ENCODE measurements at places on chromosomes 11 and 22. TPM values are rescaled to one million over a fixed set of nuclear protein-coding genes. Genes with fewer than 3 reads are reported as not detected.

The ZNF70 gene
- total RNA-seq, result 4.0 TPM

- H3K27ac ChIP-seq, result peak overlapping the region; percentile 56
Measured at GRCh38 chr11:69001243-69002081, 11.6 kb downstream of the MRGPRF start.

DNA sequence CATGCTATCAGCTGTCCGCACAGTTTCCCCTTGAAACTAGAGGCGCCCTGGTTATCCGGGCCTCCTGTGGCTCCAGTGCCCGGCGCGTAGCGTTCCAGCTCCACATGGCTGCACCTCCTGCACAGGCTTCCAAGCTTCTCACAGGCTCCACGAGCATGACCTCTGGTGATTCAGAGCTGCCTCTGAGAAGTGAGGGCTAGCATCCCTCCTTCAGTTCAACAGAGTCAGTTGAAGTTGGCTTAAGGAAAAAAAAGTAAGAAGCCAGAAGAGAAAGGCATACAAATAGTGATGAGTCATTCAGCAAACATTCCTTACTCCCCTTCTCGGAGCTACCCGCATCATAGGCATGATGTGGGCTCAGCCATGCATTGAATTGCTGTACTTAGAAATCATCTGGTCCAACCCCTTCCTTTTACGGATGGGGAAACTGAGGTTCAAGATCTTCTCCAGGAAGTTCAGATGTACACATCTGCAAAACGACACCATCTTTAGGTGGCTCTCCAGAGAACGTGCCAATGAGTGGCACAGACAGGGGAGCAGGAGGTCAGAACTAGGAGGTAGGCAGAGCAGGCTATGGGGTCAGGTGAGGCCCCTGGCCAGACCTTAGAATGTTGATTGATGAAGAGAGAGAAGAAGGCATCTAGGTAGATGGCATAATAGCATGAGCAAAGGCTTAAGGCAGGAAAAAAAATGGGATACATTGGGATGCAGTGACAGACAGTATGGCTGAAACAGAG is 216.3 kb upstream of the TBCEL start:
- no peak overlapping the region for H3K27ac ChIP-seq
- no peak for DNase-seq
- no peaks in the 10 kb centered on the region for H3K4me1 ChIP-seq
- no peaks in the 10 kb centered on the region for H3K36me3 ChIP-seq
- peaks cover 79% of the 10 kb centered on the region for H3K27me3 ChIP-seq

The ANKK1 gene
- not detected for total RNA-seq

DNA sequence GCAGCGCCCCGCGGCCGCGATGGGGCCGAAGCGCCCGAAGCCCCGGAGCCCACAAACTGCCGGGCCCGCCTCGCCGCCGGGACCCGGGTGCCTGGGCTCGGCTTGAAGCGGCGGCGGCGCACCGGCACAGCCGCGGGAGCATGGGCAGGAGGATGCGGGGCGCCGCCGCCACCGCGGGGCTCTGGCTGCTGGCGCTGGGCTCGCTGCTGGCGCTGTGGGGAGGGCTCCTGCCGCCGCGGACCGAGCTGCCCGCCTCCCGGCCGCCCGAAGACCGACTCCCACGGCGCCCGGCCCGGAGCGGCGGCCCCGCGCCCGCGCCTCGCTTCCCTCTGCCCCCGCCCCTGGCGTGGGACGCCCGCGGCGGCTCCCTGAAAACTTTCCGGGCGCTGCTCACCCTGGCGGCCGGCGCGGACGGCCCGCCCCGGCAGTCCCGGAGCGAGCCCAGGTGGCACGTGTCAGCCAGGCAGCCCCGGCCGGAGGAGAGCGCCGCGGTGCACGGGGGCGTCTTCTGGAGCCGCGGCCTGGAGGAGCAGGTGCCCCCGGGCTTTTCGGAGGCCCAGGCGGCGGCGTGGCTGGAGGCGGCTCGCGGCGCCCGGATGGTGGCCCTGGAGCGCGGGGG is 346 bp downstream of the FJX1 start:
- peak overlapping the region; percentile 80 for H3K4me3 ChIP-seq
- H3K27me3 ChIP-seq, result peaks cover 72% of the 10 kb centered on the region
- H3K4me1 ChIP-seq, result peaks cover 55% of the 10 kb centered on the region
- peak; percentile 16 for DNase-seq

- no peaks in the 10 kb centered on the region for H3K36me3 ChIP-seq
- H3K27me3 ChIP-seq, result no peaks in the 10 kb centered on the region
- no peak overlapping the region for H3K4me3 ChIP-seq
Measured at GRCh38 chr11:84384731-84385130, 1098.6 kb upstream of the CCDC90B start.

- H3K4me1 ChIP-seq, result peaks cover 81% of the 10 kb centered on the region
- peak overlapping the region; percentile 95 for H3K27ac ChIP-seq
- H3K27me3 ChIP-seq, result no peaks in the 10 kb centered on the region
Measured at GRCh38 chr11:68840661-68841653, 759 bp downstream of the CPT1A start.

The OR2D2 gene
- not detected for total RNA-seq

The GLYAT gene
- total RNA-seq, result not detected

- peaks cover 99% of the 10 kb centered on the region for H3K36me3 ChIP-seq
- no peaks in the 10 kb centered on the region for H3K27me3 ChIP-seq
- H3K4me1 ChIP-seq, result no peaks in the 10 kb centered on the region
- H3K27ac ChIP-seq, result no peak overlapping the region
- H3K4me3 ChIP-seq, result no peak overlapping the region
- no peak for DNase-seq
Measured at GRCh38 chr11:117286588-117286987, 4.6 kb upstream of the BACE1-AS start.

DNA sequence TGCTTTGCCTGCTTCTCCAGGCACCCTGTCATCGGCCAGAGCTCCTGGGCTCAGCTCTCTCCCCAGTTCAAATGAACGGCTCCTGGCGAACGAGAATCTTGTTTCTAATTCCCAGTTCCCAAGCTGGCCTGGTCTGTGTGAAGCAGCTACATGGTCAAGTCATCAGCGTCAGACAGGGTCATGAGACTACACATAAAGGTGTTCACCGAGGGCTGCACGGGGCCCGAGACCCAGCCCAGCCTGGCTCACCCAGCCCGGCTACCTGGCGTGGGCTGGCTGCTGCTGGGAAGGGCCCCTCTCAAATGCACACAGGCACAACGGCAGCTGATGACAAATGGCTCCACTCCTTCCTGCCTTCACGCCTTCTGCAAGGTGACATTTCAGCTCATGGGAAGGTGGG is 14.6 kb upstream of the CELSR1 start:
- peaks cover 16% of the 10 kb centered on the region for H3K36me3 ChIP-seq
- no peaks in the 10 kb centered on the region for H3K27me3 ChIP-seq
- H3K4me3 ChIP-seq, result no peak overlapping the region
- DNase-seq, result peak; percentile 2
- H3K27ac ChIP-seq, result no peak overlapping the region

DNA sequence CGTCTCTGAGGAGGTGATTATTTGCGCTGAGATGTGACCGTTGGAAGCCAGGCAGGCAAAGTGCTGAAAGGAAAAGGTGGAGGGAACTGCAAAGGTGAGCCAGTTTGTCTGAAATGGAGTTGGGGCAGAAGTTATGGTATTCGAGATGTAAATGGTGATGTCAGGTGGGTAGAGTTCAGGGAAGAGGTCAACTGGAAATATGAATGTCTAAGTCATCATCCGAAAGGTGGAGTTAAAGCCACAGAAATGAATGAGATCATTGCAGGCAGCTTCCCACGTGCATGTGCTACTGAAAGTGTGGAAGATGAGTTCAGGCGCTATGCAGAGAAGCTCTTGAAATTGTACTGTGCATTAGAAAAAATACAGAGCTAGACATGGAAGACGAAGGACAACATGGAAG is 2.2 kb upstream of the BPIFC start:
- no peaks in the 10 kb centered on the region for H3K36me3 ChIP-seq
- no peak for DNase-seq
- no peak overlapping the region for H3K4me3 ChIP-seq
- no peak overlapping the region for H3K27ac ChIP-seq

DNA sequence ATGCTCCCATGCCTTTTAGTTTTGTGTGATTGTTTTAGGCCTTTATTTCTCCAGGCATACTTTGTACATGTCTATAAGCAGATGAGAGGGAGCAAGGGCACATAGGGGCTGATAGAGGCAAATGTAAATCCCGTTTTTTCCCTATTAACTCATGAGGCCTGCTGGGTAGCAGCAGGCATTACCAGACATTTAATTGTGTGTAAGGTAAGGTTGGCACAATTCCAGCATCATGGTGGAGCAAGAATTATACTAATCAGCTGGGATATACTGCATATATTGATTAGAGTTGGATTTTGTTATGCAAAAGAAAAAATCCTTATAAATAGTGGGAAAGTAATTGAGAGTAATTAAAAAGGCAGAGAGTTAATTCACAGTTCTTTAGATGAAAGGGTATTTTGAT is 12.2 kb downstream of the FAT3 start:
- no peak for DNase-seq
- no peak overlapping the region for H3K27ac ChIP-seq
- H3K27me3 ChIP-seq, result peaks cover 26% of the 10 kb centered on the region
- no peaks in the 10 kb centered on the region for H3K36me3 ChIP-seq

DNA sequence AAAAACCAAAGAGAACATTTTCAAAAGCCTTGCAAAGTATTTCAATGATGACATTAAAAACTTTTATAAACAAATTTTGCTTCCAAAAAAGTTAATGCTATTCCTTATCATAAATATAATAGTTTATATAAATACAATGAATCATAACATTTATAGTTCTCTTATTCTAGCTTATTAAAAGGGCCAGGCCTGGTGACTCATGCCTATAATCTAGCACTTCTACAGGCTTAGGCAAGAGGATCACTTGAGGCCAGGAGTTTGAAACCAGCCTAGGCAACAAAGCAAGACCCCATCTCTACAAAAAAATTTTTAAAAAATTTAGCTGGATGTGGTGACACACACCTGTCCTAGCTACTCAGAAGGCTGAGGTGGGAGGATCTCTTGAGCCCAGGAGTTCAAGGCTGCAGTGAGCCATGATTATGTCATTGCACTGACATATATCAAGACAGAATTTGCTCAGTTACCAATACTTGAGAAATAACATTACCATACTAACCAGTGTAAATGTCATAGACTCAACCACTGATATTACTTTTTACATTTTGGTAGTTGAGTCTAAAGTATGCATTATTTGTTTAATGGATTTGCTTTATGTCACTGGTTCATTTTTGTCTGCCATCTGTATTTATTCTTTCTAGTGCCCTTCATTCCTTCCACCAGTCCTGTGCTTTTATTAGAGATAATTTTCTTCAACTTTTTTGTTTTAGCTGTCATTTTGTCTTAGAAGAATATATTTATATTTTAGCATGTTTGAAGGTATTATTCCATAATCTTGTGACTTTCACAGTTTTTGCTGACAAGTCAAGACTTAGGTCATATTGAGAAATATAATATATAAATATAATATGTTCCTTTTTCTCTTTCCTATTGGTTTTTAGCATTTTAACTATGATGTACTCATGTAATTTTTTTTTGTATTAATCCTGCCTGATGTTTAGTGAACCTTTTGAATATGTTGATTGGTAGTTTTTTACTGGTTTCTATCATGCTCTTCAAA is 56.2 kb downstream of the CYP2R1 start:
- H3K27ac ChIP-seq, result no peak overlapping the region
- H3K36me3 ChIP-seq, result no peaks in the 10 kb centered on the region

The LRRC56 gene
- 0.25 TPM for total RNA-seq

DNA sequence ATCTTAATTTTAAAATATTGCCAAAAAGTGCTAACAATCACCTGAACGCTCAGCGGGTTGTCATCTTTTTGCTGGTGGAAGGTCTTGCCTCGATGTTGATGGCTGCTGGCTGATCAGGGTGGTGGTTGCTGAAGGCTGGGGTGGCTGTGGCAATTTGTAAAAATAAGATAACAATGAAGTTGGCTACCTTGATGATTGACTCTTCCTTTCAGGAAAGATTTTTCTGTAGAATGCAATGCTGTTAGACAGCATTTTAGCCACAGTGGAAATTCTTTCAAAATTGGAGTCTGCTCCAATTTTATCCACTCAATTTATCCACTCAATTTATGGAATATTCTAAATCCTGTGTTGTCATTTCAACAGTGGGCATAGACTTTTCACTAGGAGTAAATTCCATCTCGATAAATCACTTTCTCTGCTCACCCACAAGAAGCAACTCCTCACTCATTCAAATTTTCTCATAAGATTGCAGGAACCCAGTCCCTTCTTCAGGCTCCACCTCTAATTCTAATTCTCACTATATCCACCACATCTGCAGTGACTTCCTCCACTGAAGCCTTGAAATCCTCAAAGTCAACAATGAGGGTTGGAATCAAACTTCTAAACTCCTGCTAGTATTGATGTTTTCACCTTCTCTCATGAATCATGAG is 78.8 kb downstream of the LINC01488 start:
- no peaks in the 10 kb centered on the region for H3K36me3 ChIP-seq
- no peak overlapping the region for H3K27ac ChIP-seq
- DNase-seq, result no peak
- H3K4me3 ChIP-seq, result no peak overlapping the region
- H3K4me1 ChIP-seq, result no peaks in the 10 kb centered on the region

The IL10RA gene
- 5.0 TPM for total RNA-seq

DNA sequence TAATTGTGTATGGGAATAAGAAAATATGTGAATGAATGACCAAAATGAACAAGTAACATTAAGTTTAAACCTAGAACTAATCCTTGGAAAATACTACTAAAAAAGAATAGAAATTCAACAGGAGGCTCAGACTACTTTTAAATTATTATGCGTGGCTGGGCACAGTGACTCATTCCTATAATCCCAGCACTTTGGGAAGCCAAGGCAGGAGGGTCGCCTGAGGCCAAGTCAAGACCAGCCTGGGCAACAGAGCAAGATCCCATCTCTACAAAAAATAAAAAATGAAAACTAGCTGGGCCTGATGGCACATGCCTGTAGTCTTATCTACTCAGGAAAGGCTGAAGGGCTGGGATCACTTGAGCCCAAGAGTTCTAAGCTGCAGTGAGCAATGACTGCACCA is 85.4 kb upstream of the CLNS1A start:
- H3K4me3 ChIP-seq, result no peak overlapping the region
- peaks cover 7% of the 10 kb centered on the region for H3K4me1 ChIP-seq
- no peak overlapping the region for H3K27ac ChIP-seq
- DNase-seq, result no peak
- H3K27me3 ChIP-seq, result no peaks in the 10 kb centered on the region

GRCh38 chr11:69106031-69106811 is 49.5 kb upstream of the SMIM38 start:
- no peak for DNase-seq
- no peaks in the 10 kb centered on the region for H3K36me3 ChIP-seq
- no peaks in the 10 kb centered on the region for H3K27me3 ChIP-seq
- peak overlapping the region; percentile 32 for H3K27ac ChIP-seq
- H3K4me1 ChIP-seq, result peaks cover 27% of the 10 kb centered on the region

DNA sequence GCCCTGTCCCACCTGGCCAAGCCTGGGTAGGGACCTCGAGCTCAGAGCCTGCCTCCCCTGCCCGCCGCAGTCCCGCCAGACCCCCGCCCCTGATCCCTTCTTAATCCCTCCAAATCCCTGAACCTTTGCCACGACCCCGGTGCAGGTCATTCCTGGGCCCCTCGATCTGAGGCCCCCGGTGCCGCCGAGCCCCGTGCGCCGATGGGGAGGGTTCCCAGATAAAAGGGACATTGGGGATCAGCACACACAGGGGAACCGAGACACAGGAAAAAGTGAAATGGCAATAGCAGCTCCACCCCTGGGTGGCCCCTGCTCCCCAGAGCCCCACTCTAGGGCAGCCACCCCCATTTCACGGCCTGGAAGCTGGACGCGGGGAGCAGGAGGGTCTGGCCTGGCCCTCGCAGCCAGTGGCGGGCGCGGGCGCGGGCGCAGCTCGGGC is 1.3 kb upstream of the WNT7B start:
- H3K36me3 ChIP-seq, result no peaks in the 10 kb centered on the region
- no peak overlapping the region for H3K27ac ChIP-seq
- peak overlapping the region; percentile 75 for H3K4me3 ChIP-seq
- peaks cover 35% of the 10 kb centered on the region for H3K4me1 ChIP-seq
- H3K27me3 ChIP-seq, result peaks cover 59% of the 10 kb centered on the region
- DNase-seq, result no peak

- H3K4me3 ChIP-seq, result no peak overlapping the region
- DNase-seq, result no peak
- no peaks in the 10 kb centered on the region for H3K27me3 ChIP-seq
- no peak overlapping the region for H3K27ac ChIP-seq
Measured at GRCh38 chr11:88352139-88352538, 14.6 kb upstream of the CTSC start.

The IRAG1 gene
- total RNA-seq, result 5.1 TPM
